Gastrocnemius medialis (tissue), 4 donors: ENCODE measurements at places on chromosomes 2 and 18. TPM values are rescaled to one million over a fixed set of nuclear protein-coding genes. Genes with fewer than 3 reads are reported as not detected.

DNA sequence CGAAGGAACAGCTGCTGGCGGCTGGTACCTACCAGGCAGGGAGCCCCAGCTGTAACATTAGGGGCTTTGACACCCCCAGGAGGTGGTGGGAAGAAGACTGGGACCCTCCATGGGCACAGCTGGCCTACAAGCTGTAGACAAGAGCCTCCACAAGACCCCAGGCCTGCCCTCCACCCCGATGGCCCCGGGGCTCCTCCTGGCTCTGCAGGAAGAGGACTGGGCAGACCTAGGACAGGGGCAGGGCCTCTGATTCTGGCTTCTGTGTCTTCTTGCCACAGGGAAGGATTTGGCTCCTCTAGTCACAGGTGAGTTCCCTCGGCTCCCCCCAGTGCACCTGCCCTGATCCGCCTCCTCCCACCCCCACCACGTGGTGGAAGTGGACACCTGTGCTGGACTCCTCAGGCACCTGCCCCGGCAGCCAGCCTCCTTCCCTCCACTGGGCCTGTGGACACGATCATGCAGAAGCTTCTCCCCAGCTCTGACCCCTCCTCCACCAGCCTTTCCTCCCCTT lies 53.4 kb upstream of the ODC1 start:
- no peak for DNase-seq
- no peaks in the 10 kb centered on the region for H3K27me3 ChIP-seq
- peaks cover 3% of the 10 kb centered on the region for H3K4me1 ChIP-seq

The CDH19 gene
- 1.4 TPM for total RNA-seq

The RGPD3 gene
- 0.23 TPM for total RNA-seq

DNA sequence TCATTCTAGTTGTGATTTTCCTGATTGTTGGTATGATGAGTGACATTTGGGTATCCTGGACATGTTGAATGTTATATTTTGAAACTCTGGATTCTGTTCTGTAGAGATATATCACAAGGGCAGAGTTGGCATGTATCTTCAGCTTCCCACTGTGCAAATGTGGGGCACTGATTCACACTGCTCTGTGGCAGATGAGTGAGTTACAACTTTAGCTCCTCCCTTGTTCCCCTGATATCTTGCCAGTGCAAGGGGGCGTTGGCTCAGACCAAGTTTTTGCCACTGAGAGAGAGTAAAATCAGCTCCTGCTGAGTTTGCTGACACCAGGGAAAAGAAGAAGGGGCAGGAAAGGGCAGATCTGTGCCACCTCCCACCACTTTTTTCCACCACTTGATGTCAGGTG lies 199.6 kb upstream of the MMADHC start:
- no peak overlapping the region for H3K27ac ChIP-seq
- no peak for DNase-seq
- H3K27me3 ChIP-seq, result no peaks in the 10 kb centered on the region
- no peak overlapping the region for H3K4me3 ChIP-seq
- no peaks in the 10 kb centered on the region for H3K36me3 ChIP-seq
- no peaks in the 10 kb centered on the region for H3K4me1 ChIP-seq

DNA sequence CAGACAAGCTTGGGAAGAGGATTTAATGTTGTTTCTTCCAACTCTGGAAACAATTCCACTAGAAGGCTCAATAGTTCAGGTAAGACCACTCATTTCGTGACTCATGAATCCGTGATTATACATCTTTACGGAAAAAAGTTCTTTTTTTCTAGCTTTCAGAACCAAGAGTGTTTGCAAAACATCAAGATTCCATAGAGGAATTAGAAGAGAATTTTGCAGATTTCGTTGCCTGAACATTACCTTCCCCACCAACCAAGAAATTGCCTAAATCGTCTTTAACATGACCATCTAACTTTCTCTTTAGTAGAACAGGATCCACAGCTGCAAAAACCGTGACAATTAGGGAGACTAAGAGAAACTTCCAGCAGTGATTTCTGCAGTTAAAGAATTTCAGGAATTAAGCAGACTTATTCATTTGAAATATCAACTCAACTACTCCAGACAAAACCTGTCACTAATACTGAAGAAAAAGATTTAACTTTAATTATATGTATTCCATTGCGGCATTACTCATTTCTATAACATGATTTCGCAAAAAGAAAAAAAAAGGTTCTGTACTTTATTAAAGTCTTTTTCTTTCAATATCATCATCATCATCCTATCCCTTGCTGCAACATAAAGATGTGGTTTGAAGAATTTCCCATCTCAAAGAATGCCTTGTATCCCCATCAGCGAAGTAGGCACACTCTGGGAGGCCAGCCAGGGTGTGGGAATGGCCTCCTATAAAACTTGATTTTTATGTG lies 1.9 kb upstream of the NAB1 start:
- no peaks in the 10 kb centered on the region for H3K36me3 ChIP-seq
- peaks cover 13% of the 10 kb centered on the region for H3K4me1 ChIP-seq
- no peak overlapping the region for H3K4me3 ChIP-seq
- H3K27ac ChIP-seq, result peak overlapping the region; percentile 87
- no peaks in the 10 kb centered on the region for H3K27me3 ChIP-seq
- DNase-seq, result no peak

The BMP10 gene
- not detected for total RNA-seq

The CNGA3 gene
- total RNA-seq, result not detected

GRCh38 chr2:105708697-105709096 lies 36.0 kb upstream of the NCK2 start:
- H3K4me1 ChIP-seq, result no peaks in the 10 kb centered on the region
- no peaks in the 10 kb centered on the region for H3K27me3 ChIP-seq
- DNase-seq, result no peak
- H3K4me3 ChIP-seq, result no peak overlapping the region
- H3K36me3 ChIP-seq, result no peaks in the 10 kb centered on the region

DNA sequence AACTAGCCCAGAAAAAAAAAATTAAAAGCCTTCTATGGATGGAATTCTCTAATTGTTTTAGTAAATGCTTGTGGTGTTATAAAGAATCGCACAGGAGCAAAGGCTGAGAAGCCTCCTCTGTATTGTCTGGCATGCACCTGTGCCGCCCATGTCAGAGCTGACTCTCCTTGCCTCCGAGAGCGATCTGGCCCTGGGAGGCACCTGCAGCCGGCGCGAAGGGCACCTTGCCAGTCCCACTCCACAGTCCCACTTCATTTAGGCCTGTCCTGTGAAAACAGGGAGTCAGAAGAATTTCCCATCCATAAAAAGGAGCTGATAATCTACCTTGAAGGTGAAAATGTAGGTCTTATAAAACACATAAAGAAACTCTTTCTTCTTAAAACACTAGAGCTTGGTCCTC lies 170.9 kb upstream of the PXDN start:
- H3K4me1 ChIP-seq, result no peaks in the 10 kb centered on the region
- DNase-seq, result no peak
- no peak overlapping the region for H3K4me3 ChIP-seq
- H3K36me3 ChIP-seq, result no peaks in the 10 kb centered on the region

- H3K4me1 ChIP-seq, result no peaks in the 10 kb centered on the region
- H3K4me3 ChIP-seq, result no peak overlapping the region
- H3K36me3 ChIP-seq, result no peaks in the 10 kb centered on the region
- no peak overlapping the region for H3K27ac ChIP-seq
- no peak for DNase-seq
- H3K27me3 ChIP-seq, result no peaks in the 10 kb centered on the region
Observed at GRCh38 chr2:21650569-21650968, 526.8 kb downstream of the TDRD15 start.

- H3K4me3 ChIP-seq, result no peak overlapping the region
- H3K36me3 ChIP-seq, result no peaks in the 10 kb centered on the region
- DNase-seq, result no peak
- H3K27me3 ChIP-seq, result no peaks in the 10 kb centered on the region
- no peak overlapping the region for H3K27ac ChIP-seq
- H3K4me1 ChIP-seq, result no peaks in the 10 kb centered on the region
Observed at GRCh38 chr18:79742076-79742475, 55.7 kb upstream of the KCNG2 start.

The CAVIN2 gene
- total RNA-seq, result 15.1 TPM

DNA sequence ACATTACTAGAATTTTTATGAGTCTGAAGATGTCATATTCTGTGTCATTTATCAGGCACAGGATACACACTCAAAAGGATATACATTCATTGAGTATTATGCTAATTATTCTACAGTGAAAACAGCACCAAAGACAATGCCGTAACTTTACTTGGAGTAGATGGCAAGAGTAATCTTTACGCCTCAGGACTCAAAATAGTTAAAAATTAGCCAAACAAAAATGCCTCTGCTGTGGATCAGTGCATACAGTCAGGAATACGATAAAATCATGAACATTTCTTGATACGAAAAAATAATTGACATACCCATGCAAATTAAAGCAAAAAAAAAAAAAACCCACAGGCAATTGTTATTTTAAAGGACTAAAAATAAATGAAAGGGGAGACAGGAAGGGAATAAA lies 129.7 kb downstream of the NETO1 start:
- H3K36me3 ChIP-seq, result no peaks in the 10 kb centered on the region
- H3K4me3 ChIP-seq, result no peak overlapping the region
- H3K27me3 ChIP-seq, result no peaks in the 10 kb centered on the region
- no peak for DNase-seq
- H3K4me1 ChIP-seq, result no peaks in the 10 kb centered on the region

The STPG4 gene
- total RNA-seq, result not detected

GRCh38 chr18:72866442-72866900 lies 1.3 kb downstream of the NETO1 start:
- no peak overlapping the region for H3K4me3 ChIP-seq
- H3K27me3 ChIP-seq, result peaks cover 7% of the 10 kb centered on the region
- DNase-seq, result no peak
- H3K36me3 ChIP-seq, result no peaks in the 10 kb centered on the region
- H3K4me1 ChIP-seq, result no peaks in the 10 kb centered on the region

GRCh38 chr2:239118264-239118663 lies 270.4 kb downstream of the TWIST2 start:
- no peak overlapping the region for H3K27ac ChIP-seq
- no peak for DNase-seq
- H3K27me3 ChIP-seq, result no peaks in the 10 kb centered on the region
- H3K4me1 ChIP-seq, result peaks cover 7% of the 10 kb centered on the region
- H3K4me3 ChIP-seq, result no peak overlapping the region

The CNNM4 gene
- total RNA-seq, result 10.6 TPM

GRCh38 chr2:38554973-38555595 lies 47.6 kb downstream of the HNRNPLL start:
- H3K36me3 ChIP-seq, result peaks cover 4% of the 10 kb centered on the region
- H3K4me3 ChIP-seq, result no peak overlapping the region
- no peak for DNase-seq

DNA sequence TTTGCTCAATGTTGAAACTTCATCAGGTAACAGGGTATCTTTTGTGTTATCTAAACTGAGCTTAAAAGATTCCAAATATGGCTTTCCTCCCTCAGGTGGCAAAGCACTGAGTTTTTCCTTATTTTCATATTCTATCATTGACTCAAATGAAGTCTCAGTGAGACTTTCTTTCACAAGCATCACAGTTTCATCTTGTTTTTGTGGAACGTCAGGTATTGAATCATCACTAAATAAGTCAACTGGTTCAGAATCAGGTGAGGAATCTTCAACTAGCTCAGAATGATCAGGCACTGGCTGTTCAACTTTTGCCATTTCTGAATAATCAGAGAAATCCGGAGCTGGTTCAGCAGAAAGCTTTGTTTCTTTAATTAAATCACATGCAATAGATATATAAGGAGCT lies 24.6 kb downstream of the RTN4 start:
- peaks cover 18% of the 10 kb centered on the region for H3K4me1 ChIP-seq
- no peaks in the 10 kb centered on the region for H3K36me3 ChIP-seq

The CYRIA gene
- total RNA-seq, result 4.2 TPM

The IL36G gene
- total RNA-seq, result not detected

The PLCD4 gene
- 36.2 TPM for total RNA-seq

GRCh38 chr2:45889053-45889452 lies 237.6 kb downstream of the PRKCE start:
- no peak overlapping the region for H3K27ac ChIP-seq
- H3K36me3 ChIP-seq, result no peaks in the 10 kb centered on the region
- H3K27me3 ChIP-seq, result no peaks in the 10 kb centered on the region
- peaks cover 6% of the 10 kb centered on the region for H3K4me1 ChIP-seq
- peak; percentile 30 for DNase-seq

- H3K4me1 ChIP-seq, result peaks cover 4% of the 10 kb centered on the region
- no peak overlapping the region for H3K4me3 ChIP-seq
- DNase-seq, result no peak
- peaks cover 3% of the 10 kb centered on the region for H3K27me3 ChIP-seq
- no peak overlapping the region for H3K27ac ChIP-seq
Observed at GRCh38 chr2:239770246-239770639, 254.9 kb downstream of the NDUFA10 start.

The EFEMP1 gene
- 30.1 TPM for total RNA-seq

- H3K4me1 ChIP-seq, result no peaks in the 10 kb centered on the region
- no peak overlapping the region for H3K27ac ChIP-seq
Observed at GRCh38 chr18:8212896-8213780, 396.1 kb upstream of the RAB12 start.

The ASPRV1 gene
- 3.1 TPM for total RNA-seq

The RIT2 gene
- total RNA-seq, result not detected

DNA sequence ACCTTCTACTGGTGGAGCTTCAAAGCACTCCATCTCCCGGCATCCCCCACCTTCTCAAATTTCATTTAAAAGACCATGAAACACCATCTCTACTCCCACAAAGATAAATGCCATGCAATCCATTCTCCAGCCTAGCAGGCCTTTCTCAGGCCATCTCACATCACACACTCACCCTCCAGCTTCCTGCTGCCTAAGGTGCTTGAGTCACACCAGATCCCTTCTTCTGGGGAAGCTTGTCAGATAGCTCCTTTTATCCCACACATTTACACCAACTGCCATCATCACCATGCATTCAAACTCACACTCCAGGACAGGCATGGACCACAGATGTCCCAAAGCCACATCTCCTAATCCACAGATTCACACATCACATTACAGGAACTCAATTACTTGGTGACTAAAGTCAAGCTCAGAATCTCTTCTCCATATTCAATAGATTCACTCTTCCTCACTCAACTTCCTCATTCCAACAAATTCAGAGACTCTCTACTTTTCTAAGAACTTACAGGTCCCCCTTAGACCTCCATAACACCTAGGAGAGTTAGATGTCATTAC lies 292.5 kb downstream of the TNS1 start:
- no peaks in the 10 kb centered on the region for H3K36me3 ChIP-seq
- no peak overlapping the region for H3K4me3 ChIP-seq
- no peak for DNase-seq
- H3K27me3 ChIP-seq, result no peaks in the 10 kb centered on the region

DNA sequence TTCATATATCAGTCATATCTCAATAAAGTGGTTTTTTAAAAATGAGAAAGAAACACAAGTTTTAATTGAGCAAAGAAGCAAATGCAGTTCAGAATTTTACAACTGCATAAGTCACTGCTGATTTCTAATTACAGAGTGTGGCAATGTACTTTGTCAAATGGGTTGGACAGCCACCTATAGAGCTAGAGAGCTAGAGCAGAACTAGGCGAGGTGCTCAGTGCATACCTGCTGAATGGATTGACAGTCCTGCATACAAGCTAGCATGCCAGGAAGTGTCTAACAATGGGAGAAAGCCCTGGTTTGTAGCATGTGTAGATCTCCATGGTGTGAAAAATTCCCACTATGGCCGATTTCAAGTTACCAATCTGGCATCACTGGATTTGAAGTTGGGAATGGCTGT lies 106.3 kb upstream of the CDCA7 start:
- no peak overlapping the region for H3K4me3 ChIP-seq
- H3K27me3 ChIP-seq, result no peaks in the 10 kb centered on the region
- DNase-seq, result no peak
- H3K27ac ChIP-seq, result no peak overlapping the region
- H3K4me1 ChIP-seq, result no peaks in the 10 kb centered on the region
- H3K36me3 ChIP-seq, result no peaks in the 10 kb centered on the region
